Brain microvascular endothelial cell (primary cell): ENCODE measurements at places on chromosomes 13 and 19.

DNA sequence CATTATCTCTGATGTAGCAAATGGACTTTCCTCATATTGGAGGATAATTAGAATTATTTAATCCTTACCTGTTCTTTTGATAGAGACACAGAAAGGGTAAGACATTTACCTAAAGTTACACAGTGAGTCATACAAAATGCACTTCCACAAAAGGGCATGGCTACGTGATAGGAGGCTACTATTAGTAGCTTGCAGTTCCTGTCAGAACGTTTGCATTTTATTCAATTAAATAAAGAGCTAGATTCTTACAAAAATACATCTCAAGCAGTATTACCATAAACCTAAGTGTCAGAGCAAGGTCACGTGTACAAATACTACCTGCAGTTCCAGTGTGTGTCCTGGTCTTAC is 120.6 kb downstream of the ESD start:
- no peak for DNase-seq

GRCh38 chr19:47781590-47782262 is 3.2 kb downstream of the SELENOW start:
- DNase-seq, result no peak

DNA sequence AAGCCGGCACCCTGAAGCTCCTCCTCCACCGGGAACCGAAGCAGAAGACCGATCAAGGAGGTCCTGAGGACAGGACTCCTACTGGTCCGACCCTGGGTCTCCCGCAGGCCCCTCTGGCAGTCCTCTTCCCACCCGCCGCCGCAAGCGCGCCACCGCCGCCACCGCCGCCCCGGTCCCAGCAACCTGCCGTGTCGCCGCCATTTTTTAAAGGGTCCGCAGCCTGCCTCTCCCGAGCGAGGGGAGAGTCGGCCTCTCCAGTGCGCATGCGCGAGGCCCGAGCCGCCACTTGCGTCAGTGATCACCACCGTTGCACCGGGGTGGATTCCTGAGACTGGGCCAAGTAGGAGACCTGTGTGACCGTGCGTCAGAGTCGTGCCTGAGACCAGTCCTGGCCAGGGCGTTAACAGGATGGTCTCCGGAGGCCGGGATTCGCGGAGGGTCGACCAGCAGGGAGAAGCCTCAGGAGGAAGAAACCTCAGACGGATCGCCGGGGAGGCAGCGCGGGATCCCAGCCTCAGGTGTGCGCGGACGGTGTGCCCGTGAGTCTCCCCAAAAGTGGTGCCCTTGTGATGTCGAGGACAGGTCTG is 51.6 kb downstream of the ZNF146 start:
- no peak for DNase-seq

DNA sequence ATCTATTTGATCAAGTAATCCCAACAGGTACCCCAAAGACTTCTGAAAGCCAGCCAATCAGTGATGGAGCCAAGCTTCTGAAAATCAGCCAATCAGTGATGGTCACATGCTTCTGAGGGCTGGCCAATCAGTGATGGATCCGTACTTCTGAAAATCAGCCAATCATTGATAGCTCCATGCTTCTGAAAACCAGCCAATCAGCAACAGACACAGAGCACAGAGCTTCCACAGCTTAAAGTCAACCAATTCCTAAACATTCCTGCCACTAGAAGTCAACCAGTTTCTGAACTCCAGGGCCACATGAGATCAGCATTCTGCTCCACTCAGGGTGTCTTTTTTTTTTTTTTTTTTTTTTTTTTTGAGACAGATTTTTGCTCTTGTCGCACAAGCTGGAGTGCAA is 8.2 kb upstream of the HSD17B14 start:
- no peak for DNase-seq

DNA sequence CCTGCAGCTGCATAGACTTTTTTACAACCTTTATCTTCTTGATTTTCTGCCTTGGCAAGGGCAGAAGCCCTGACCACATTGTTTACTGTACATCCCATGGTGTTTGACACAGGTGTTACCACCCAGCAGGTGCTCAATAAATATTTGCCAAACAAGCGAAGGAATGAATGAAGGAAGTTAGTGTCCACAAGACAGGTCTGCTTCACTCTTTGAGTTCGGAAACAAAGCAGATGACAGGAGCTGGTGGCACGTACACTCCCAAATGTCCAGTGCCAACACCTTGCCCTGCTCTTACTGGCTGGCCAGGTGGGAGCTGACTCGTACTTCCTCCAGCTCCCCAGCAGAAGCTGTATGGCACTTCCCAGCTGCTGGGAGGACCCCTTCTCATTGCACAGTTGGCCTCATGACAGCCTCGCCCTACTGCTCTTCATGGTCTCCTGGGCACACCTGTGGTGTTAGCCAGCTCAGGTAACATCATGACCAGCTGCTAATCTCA is 22.0 kb upstream of the MUC16 start:
- no peak for DNase-seq

DNA sequence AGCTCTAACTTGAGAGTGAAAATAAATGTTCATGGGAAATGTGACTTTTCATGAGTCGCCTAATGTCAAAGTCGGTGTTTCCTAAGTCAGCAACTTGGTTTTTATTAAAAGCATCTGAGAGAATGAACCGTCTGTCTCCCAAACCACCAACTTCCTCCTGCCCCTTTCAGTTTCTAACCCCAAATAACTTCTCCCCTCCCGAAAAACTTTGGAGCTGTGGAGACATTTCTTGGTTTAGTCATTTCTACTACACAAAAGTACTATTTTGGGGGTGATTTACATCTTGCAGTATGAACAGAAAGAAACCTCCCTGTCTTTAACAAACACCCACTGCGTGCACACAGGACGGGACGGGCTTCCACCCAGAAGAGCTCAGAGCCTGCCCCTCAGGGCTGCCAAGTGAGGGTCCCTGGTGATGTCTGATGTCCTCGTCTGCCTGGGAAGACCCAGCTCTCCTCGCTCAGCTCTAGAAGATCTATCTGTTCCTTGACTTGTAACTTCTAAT is 65.0 kb downstream of the RASA3 start:
- DNase-seq, result no peak

GRCh38 chr13:61664801-61665705 is 249.4 kb upstream of the PCDH20 start:
- no peak for DNase-seq

DNA sequence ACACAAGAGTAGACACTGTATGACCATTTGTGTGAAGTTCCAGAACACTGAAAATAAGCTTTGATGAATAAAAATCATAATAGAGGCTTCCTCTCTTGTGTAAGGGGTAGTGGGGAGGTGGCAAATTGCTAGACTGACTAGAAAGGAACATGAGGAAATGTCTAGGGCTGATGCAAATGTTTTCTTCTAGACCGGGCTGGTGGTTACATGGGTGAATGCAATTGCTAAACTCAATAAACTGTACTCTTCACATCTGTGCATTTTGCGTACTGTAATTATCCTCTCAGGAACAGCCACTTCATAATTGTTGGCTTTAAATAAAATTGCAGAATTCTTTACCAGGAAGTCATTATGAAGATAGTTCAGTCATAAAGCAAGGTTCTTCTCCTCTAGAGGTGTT is 5.2 kb upstream of the KBTBD7 start:
- DNase-seq, result no peak

- DNase-seq, result no peak
These were observed 23.1 kb upstream of the SPRY2 start for GRCh38 chr13:80363890-80364503.

DNA sequence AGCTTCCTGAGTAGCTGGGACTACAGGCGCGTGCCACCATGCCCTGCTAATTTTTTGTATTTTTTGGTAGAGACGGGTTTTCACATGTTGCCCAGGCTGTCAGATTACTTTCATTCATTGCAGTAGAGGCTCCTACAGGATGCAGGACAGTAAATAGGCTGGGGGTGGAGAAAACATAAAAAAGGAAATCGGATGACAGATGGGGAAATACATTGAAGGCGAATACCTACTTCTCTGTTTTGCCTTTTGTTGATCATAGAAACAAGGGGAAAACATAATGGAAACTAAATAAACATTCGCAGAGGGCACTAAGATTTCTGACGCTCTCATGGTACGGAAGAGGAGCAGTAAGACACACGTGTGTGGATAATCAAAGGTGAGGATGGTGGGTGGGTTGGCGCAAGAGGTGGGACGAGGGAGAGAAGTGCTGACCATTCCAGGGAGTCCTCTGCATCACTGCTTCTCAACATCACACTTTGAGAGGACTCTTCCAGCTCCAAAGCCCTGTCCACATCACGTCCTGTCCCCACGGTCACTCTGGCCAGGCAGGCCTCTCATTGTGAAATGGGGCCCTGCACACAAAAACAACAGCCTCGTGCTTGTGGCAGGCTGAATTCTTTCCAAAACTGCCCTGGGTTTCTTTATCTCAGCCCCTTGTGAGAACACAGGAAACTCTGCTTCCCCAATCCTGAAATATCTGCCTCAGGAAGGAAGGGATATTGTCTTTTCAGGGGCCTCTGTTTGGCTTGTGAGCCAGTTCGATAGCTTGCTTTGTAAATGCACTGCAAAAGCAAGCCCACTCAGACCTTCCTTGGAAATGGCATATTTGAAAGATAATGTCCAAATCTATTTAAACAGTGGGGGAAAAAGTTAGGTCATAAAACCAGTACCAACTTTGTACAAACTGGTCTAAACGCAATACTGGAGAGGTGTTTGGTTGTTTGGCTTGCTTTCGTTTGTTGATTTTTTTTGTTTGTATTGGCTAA is 188.5 kb downstream of the FOXO1 start:
- peak; percentile 24 for DNase-seq

- no peak for DNase-seq
These were observed 59.0 kb downstream of the FLT1 start for GRCh38 chr13:28435917-28436316.

DNA sequence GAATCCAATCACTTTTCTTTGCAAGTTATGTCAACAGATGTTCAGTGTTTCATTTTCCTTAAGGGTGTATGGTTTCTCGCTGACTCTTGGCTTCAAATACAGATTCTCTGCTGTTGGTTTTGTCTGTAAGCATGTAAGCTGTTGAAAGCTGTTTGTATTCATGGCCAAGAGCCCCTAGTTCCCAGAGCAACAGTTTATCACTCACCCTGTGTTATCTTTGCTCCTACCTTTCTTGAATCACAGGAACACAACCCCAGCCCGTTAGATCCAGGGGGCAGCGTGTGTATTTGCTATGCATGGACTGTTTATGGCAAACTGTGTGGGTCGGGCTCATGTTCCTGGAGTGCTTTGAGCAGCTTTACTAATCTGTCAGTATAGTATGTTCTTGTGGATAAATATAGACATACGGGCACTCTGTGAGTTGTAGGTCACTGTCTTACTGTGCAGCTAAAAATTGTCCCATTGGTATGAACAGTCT is 28.9 kb downstream of the FRY start:
- no peak for DNase-seq

DNA sequence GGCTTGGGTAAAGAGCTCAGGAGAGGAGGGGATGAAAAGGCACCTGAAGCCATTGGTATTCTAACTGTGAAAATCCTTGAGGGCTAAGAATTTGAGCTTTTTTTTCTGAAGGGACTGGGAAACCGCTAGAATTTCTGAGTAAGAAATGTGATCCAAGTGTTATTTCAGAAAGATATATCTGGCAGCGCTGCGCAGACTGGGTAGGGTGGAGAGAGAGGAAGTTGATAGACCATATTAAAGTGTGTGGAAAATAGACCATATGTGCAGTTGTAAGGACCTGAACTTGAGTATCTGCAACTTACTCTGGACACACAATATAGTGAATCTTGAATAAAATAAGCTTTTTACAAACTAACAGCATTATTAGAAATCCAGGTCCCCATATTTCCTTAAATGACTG is 427.4 kb downstream of the NDFIP2 start:
- DNase-seq, result no peak

DNA sequence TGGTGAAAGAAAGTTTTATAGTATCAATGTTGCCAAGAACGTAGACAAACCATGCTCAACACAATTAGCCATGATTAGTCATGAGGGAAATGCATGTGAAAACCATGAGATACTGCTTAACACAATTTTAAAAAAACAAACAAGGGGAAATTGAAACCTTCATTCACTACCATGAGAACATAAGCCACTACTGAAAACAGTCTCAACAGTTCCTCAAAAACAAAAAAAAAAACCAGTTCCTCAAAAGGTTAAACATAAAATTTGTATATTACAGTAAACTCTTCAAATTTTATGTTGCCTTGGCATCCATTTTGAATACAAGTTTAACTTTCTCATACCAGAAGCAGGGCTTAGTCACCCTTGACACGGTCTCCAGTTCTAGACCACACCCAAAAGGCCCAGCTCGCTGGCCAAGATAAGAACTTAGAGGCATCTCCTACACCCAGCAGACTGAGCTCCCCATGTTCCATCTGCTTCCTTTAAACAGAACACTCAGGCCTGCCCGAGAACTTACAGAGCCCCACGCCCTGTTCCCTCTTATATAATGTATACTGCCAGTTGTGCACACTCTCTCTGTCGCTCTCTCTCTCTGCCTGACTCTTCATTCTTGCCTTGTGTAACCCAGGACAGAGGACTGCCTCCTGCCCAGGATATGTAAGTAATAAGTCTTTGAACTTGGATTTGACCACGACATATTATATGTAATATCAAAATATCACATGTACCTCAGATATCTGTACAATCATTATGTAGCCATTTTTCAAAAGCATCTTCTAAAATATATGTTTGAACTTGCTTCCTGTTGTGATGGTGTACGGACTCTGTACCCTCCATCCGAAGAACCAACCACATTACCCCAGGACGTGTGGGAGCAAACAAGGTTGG is 67.4 kb downstream of the STK24 start:
- peak; percentile 92 for DNase-seq

GRCh38 chr13:38850868-38851626 is 139.6 kb downstream of the STOML3 start:
- no peak for DNase-seq

- DNase-seq, result no peak
These were observed 656.1 kb downstream of the DACH1 start for GRCh38 chr13:71210861-71211260.

DNA sequence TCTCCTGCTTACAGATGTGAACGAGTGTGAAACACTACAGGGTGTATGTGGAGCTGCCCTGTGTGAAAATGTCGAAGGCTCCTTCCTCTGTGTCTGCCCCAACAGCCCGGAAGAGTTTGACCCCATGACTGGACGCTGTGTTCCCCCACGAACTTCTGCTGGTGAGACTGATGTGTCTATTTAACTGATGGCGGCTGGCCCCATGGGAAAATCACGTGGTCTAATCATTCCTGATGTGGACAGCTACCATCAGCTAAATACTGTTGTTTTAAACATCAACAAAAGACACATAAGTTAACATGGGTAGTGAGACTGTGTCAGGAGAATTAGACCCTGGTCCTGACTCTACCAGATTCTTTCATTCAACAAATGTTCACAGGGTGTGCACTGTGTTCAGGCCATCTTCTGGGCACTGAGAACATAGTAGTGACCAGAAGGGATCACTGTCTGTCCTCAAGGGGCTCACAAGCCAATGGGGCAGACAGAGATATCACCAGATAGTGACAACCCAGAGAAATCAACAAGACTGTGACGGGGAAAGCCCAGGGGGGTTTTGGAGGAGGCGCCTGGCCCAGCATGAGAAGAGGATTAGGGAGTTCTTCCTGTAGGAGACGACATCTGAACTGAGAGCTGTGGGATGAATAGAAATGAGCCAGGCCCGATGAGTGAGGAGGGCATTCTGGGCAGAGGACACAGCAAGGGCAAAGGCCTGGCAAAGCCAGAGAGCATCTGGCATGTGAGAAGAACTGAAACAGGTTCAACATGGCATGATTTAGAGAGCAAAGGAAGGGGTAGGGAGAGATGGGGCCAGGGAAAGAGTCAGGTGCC is 18.4 kb downstream of the LTBP4 start:
- DNase-seq, result no peak
